ENCODE measurements at places on chromosomes 2 and 18. TPM values are rescaled to one million over a fixed set of nuclear protein-coding genes. Genes with fewer than 3 reads are reported as not detected.
A peak's percentile ranks its signal among the peaks of the same experiment; 100 is the strongest.

LDLRAD4 gene
- 42.4 TPM for polyA plus RNA-seq

TMEM169 gene
- 7.0 TPM for polyA plus RNA-seq

DNA sequence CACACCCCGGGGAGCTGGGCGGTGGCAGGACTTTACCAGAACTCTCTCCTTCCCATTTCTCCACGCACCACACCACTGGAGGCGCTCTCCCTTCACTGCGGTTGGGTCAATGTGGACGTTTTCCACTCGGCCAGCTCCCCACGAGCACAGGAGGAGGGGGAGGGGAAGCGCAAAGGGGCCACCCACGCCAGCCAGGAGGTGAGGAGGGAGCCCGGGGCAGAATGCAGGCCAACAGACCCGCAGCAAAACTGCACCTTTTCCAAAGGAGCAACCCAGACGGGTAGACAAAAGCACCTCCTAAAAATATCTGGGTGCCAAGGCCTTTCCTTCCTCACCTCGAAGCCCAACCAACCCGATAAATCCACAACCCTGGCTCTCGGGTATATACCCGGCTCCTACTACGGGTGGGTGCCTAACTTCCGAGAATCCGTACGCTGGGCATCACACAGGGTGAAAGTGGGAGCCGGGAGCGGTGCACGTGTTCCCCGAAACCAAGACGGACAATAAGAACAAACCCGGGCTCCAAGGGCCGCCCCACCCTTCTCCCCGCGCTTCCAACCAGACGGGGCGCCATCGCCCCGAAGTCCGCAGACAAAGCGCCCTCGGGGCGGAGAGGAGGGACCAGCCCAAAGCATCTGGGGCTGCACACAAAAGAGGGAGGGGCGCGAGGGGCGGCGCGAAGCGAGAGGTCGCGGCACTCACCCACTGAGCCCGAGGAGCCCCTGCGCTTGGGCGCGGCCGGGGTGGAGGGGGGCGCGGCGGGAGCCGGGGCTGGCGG, 1.0 kb downstream of the RTN4 start:
- peak overlapping the region; percentile 92 for H3K27ac ChIP-seq
- no peaks in the 10 kb centered on the region for H3K36me3 ChIP-seq
- DNase-seq, result peak; percentile 60
- H3K4me1 ChIP-seq, result peaks cover 61% of the 10 kb centered on the region
- H3K27me3 ChIP-seq, result no peaks in the 10 kb centered on the region

DNA sequence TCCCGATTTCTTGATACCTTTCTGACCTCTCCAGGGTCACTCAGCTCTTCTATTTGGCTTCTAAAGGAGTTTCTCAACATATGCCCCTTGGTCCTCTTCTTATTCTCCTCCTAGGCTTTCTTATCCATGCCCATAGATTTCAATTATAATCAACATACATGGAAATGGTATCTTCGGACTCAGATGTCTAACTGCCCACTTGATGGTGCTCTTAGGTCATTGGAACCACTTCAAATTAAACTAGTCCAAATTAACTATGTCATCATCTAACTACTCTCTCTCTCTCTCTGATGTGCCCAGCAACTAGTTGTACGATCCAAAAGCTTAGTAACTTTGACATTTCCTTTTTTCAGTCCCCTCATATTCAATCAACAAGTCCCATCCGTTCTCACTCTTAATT, 43.2 kb upstream of the GPR75 start:
- H3K4me1 ChIP-seq, result no peaks in the 10 kb centered on the region
- H3K27me3 ChIP-seq, result no peaks in the 10 kb centered on the region
- peaks cover 92% of the 10 kb centered on the region for H3K36me3 ChIP-seq
- no peak overlapping the region for H3K27ac ChIP-seq
- H3K4me3 ChIP-seq, result no peak overlapping the region

All from CD4-positive, CD25-positive, alpha-beta regulatory T cell (primary cell).